Fibroblast of upper back skin (primary cell): ENCODE measurements at places on chromosomes 2 and 18.

DNA sequence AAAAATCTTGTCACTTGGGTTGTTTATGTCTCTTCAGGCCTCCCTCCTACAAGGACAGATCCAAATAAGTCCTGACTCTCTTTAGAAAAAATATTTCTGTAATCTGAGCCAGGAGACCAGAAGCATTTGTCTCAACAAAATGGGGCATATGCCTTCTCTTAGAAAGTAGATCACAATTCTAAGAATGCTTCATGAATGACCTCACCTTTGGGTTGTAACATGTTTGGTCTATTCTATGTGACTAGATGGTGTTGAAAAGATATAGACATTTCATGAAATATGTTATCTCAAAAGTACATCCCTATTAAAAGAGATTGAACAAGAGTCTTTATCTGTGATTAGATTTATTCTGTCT, 159.0 kb upstream of the SETBP1 start:
- DNase-seq: peak; percentile 28

- DNase-seq: no peak
Observed at GRCh38 chr2:6845312-6845711, 20.4 kb downstream of the CMPK2 start.

- no peak for DNase-seq
Observed at GRCh38 chr2:227339098-227339599, 14.1 kb downstream of the MFF start.

DNA sequence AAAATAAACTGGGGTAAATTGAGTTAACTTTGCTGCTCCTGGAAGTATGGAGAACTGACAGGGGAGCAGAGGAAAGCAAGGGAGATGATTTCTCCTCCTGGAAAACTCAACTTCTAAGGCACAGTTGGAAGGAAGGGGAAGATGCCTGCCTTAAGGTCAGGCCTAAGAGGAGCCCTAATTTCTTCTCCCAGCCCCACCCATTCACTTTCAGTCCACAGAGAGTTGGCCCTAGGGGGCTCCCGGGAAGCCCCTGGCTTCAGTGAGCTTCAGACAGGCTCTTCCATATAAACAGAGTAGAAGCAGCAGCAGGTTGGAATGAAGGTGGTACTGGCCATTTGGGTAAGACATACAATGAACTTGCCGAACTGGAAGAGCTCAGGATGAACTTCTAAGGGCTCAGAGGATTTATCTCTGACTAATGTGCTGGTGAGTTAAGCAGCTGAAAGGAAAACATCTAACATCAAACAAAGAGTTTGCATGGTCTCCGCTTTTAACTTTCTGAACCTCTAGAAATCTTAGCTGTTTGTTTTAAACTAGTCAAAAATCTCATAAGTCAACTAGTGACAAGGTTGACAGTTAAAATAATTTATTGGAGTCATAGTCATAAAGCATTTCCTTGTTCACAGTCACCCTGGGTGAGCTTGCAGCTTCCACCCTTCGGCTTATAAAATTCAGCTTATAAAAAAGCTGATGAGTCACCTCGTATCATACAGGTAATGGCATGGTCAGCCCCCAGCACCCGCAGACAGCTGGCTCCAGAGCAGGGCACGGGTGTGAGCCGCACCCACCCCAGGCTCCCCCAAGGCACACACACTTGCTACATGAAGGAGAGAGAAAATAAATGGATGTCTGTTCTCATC, 9.8 kb downstream of the MALL start:
- peak; percentile 68 for DNase-seq

DNA sequence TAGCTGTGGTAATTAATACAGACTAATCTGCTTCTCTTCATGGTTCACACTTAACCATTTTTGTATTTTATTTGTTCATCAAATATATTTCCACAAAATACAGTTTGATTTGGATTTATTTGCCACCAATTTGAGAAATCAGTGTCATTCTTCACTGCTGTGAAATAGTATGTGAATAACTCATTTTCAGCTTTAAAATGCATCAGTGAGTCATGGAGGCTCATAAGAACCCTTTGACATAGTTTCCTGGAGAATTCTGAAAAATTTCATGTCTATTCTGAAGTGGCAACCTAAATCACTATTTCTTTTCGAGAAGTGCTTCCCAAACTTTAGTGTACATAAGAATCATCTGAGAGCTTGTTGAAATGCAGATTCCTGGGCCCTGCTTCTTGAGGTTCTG, 1026.7 kb upstream of the ACVR2A start:
- peak; percentile 29 for DNase-seq

DNA sequence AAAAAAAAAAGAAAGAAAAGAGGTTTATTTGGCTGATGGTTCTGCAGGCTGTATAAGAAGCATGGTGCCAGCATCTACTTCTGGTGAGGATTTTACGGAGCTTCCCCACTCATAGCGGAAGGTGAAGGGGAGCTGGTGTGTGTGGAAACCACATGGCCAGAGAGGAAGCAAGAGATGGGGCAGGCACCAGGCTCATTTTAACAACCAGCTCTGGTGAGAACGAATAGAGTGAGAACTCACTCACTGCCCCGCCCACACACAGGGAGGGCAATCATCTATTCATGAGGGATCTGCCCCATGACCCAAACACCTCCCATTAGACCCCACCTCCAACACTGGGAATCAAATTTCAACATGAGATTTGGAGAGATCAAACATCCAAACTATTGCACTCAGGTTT, 68.5 kb downstream of the MOGAT1 start:
- DNase-seq: no peak

GRCh38 chr2:218010140-218010983, 7.6 kb upstream of the TNS1 start:
- peak; percentile 58 for DNase-seq

DNA sequence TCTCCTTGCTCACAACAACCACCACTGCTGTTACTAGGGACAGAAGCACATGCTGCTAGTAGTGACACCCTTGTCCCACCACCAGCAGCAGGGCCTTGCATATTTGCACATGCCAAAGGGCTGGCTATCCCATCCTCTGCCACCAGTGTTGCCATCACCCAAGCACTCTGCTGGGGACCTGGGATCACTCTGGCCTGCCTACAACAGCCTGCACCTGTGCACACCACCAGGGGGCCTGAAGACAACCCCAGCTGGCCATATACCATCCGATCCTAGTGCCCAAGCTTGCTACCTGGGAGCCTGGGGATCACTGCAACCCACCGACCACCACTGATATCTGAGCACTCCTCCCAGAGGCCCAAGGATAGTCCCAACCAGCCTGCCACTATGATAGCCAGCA, 99.9 kb upstream of the FANCL start:
- no peak for DNase-seq

GRCh38 chr2:169034256-169034655, 3.1 kb upstream of the ABCB11 start:
- no peak for DNase-seq

- DNase-seq: peak; percentile 25
Observed at GRCh38 chr2:69335311-69335710, 51.7 kb downstream of the GFPT1 start.

GRCh38 chr2:66581339-66582103, 146.6 kb downstream of the MEIS1 start:
- DNase-seq: no peak

- DNase-seq: no peak
Observed at GRCh38 chr2:880201-880970, 70.3 kb upstream of the SNTG2 start.

GRCh38 chr2:64404002-64404731, 49.8 kb upstream of the LGALSL start:
- peak; percentile 77 for DNase-seq

- DNase-seq: no peak
Observed at GRCh38 chr2:239831001-239831731, 194.0 kb downstream of the NDUFA10 start.

- DNase-seq: no peak
Observed at GRCh38 chr18:13930964-13931363, 15.6 kb upstream of the MC2R start.

DNA sequence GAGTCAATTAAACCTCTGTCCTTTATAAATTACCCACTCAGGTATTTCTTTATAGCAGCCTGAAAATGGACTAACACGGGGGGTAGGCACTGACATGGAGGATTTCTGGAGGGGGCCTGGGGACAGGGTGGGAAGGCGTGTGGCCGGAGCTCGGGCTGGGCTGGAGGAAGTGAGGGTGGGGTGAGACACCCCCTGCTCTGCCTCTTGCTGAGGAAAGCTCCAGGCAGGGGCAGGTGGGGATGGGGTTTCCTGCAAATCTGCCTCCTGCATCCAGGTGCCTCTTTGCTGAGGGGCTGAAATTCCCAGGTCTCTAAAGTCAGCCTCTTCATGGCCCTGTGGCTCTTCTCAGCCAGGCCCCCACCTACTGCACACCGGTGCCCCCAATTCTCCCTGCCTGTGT, 25.7 kb upstream of the OTOS start:
- DNase-seq: no peak

GRCh38 chr2:104286841-104287240, 567.1 kb upstream of the POU3F3 start:
- no peak for DNase-seq

DNA sequence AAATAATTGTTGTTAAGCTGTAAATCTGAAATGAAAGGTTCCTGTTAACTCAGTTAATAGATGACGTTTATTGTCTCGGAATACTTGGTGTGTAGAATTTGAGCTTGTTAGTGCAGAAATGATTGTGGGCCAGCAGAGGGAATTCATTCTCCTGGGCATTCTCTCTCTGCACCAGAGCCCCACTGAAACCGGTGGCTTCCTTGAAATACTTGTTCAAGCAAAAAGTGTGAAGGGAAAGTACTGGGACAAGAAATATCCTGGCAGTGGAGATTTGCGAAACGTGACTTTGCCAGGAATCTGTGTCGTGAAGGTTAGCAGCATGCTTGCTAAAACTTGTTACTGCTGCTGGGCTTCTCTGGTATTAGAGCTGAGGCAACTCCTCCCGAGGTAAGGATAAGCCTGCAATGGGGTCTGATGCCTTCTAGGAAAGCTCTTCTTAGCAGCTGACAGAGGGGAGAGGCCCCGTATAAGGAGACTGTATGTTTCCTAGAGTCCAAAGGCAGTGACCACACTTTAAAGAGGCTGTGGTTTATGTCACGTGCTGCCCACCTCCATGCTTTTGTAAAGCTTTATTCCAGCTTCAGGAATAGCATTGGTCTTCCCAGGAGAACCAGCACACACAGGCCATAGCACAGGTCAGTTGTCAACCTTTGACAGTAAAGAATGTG, 2.0 kb downstream of the ITGA6 start:
- DNase-seq: no peak
